Tracheal epithelial cell (primary cell): ENCODE measurements at places on chromosomes 13 and 19. TPM values are rescaled to one million over a fixed set of nuclear protein-coding genes. Genes with fewer than 3 reads are reported as not detected.

Gene EPSTI1
- total RNA-seq, result 1.3 and 5.1 TPM in 2 replicates

Gene ZNF626
- 10.0 and 16.9 TPM in 2 replicates for total RNA-seq

Gene ZNF480
- 2.2 and 3.8 TPM in 2 replicates for total RNA-seq

Gene ZNF490
- 7.0 and 7.7 TPM in 2 replicates for total RNA-seq

Gene DIRAS1
- under 0.01 TPM in 2 replicates for total RNA-seq

Gene ZNF625
- 4.9 and 7.7 TPM in 2 replicates for total RNA-seq

Gene RFXAP
- 0.72 and 1.1 TPM in 2 replicates for total RNA-seq

Gene NKG7
- not detected in 2 replicates for total RNA-seq

Gene KCTD12
- total RNA-seq, result 21.0 and 24.1 TPM in 2 replicates

Gene NRTN
- 0.21 and 0.24 TPM in 2 replicates for total RNA-seq

Gene IRGC
- total RNA-seq, result not detected in 2 replicates

Gene ZNF112
- 3.4 and 5.1 TPM in 2 replicates for total RNA-seq

Gene IGLON5
- total RNA-seq, result not detected in 2 replicates

Gene PDCD2L
- total RNA-seq, result 36.0 and 47.0 TPM in 2 replicates

Gene KLK1
- 0.24 TPM in 1 of 2 replicates, not detected in the other for total RNA-seq

Gene KLK8
- total RNA-seq, result 8.3 and 13.0 TPM in 2 replicates

Gene MAST3
- total RNA-seq, result 1.1 and 1.2 TPM in 2 replicates

Gene LMTK3
- total RNA-seq, result 1.7 and 3.1 TPM in 2 replicates

Gene KLK3
- under 0.01 and 0.43 TPM in 2 replicates for total RNA-seq

Gene FCGBP
- 0.43 and 0.96 TPM in 2 replicates for total RNA-seq

Gene KCTD15
- total RNA-seq, result 69.9 and 87.6 TPM in 2 replicates

Gene NOTCH3
- total RNA-seq, result 133 and 141 TPM in 2 replicates

Gene RAB3A
- 0.43 TPM in 1 of 2 replicates, not detected in the other for total RNA-seq

Gene TMEM59L
- total RNA-seq, result 0.85 TPM in 1 of 2 replicates, not detected in the other

Gene TRPM4
- 17.7 and 21.2 TPM in 2 replicates for total RNA-seq

Gene PROZ
- total RNA-seq, result not detected in 2 replicates

Gene TMEM221
- under 0.01 and 0.24 TPM in 2 replicates for total RNA-seq

Gene GSX1
- total RNA-seq, result not detected in 2 replicates

Gene GNA15
- 98.0 and 207 TPM in 2 replicates for total RNA-seq

Gene ZNF415
- total RNA-seq, result 5.8 and 6.3 TPM in 2 replicates

Gene PRRG2
- total RNA-seq, result 6.0 and 7.2 TPM in 2 replicates

Gene TTC9B
- total RNA-seq, result not detected in 2 replicates

Gene LTBP4
- 29.4 and 38.4 TPM in 2 replicates for total RNA-seq

Gene BRSK1
- 0.21 and 0.48 TPM in 2 replicates for total RNA-seq

Gene SEMA6B
- total RNA-seq, result under 0.01 and 0.24 TPM in 2 replicates

Gene ZNF558
- 20.5 and 25.8 TPM in 2 replicates for total RNA-seq

Gene MAP2K2
- 155 and 173 TPM in 2 replicates for total RNA-seq

Gene TNNT1
- total RNA-seq, result 79.9 and 106 TPM in 2 replicates

Gene CPAMD8
- total RNA-seq, result 0.96 and 1.5 TPM in 2 replicates

Gene CGB1
- total RNA-seq, result not detected in 2 replicates

Gene CFAP97D2
- not detected in 2 replicates for total RNA-seq

Gene FXYD1
- total RNA-seq, result not detected in 2 replicates
